ENCODE measurements at places on chromosomes 12 and 14.
A peak's percentile ranks its signal among the peaks of the same experiment; 100 is the strongest.

DNA sequence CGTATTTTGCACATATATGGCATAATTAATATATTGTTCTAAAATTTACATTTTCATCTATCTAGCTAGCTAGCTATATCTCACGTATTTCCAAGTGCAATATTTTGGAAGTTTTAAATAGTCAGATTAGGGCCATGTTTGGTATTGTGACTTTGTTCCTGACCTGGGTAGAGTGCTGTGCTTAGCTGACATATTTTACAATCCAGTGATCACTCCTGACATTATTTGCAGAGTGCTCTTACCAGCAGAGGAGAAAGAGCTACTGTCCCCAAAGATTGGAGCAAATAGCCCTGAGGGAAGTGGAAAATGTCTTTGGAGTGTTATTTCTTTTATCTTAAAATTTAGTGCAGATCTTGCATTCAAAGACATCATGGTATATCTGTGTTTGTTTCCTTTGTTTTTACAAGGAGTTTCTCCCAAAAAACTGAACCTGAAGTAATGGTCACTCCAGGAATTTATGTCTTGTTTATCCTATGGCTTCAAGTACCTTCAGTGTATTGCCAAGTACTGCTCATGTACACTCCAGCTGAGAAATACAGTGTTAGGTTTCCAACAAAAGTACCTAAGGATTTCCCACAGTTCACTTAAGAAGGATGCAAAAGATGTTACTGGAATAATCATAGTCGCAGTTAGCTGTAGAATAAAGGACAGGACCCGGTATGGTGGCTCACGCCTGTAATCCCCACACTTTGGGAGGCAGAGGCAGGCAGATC, 49.4 kb upstream of the PSMA6 start:
- DNase-seq, result no peak

GRCh38 chr14:51307551-51307950, 67.5 kb downstream of the TMX1 start:
- no peak for DNase-seq

DNA sequence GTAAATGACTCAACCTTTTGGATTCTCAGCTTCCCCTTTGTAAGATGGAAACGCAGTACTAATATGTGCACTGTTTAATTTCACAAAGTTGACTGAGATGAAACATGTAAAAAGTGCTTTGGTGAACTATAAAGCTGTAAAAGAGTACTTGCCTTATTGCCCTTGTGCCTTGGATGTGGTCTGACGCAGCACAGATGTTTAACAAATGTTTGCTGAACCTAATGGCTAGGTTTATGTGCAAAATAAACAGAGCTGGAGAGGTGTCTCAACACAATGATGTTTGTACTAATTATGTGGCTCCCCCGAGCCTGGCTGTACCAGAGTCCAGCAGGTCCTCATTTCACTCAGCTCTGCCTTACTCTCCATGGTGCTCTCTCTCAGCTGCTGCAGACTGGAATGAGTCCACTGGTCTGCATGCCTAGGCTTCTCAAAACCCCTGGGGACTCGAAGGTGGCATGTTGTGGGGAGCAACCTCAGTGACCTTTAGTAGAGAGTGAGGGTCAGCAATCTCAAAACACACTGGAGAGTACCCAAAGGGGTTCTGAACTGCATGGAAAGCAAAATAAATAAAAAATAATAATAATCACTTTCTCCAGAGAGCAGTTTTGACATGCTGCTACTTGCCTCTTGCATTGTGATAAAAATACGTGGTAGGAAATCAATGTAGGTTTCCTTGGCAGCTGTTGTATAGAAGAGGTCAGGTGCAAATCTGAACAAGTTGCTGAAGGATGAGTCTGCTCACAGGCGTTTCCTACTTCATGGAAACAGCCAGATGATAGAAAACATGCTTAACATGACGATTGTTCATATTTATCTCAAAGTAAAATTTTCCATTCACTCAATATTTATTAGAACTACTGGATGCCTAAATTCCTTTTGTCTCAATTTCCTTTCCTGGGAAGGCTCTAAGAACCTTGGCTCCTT, 8.5 kb upstream of the AMIGO2 start:
- DNase-seq, result peak; percentile 72

DNA sequence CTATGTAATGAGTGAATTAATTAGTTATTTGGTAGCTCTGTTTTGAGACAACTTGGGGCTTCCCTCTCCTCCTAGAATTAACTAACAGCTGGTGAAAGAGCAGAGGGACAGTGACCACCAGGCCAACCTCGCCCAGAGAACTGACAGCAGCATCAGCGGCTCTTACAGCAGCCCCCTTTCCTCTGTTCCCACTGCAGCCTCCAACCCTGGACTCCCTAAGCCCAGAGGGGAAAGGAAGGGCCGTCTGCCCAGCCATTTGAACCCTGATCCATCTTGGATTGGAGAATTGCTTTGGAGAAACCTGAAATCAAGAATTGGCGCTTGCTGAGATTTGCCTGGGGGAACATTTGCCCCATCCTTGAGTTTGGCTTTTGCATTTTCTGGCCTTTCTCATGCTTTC, 45.5 kb downstream of the B4GALNT3 start:
- DNase-seq, result no peak

- no peak for DNase-seq
Measured at GRCh38 chr14:89533766-89534165, 116.7 kb upstream of the FOXN3 start.

DNA sequence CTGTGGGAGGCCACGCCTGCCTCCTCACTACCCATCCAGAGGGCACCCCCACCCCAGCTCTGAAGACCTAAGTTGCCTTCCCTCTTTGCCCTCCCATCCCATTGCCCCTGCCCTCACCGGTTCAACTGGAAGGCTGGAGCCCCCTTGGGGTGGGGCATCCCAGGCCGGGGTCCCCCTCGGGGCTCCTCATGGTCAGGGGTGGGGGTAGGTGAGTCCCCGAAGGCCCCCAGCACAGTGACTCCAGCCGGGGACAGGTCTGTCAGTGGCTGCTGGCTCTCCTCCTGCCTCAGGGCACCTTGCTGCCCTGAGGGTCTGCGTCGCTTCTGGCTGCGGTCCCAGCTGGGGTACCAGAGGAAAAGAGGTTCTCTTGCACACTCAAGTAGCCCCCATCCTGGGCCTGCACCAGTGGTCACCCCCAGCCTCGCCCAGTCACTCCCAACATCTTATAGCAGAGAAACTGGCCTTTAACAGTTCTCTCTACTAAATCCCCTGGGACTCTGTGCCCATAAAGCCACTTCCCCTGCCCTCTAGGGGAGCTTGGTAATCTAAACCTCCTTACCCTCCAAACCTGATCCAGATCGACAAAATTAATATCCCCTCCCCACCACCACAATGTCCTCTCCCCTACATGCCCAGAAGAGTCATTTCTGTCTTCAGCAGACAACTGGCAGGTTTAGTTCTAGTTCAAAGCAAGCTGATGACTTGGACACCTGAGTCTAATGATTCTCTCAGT, 5.1 kb downstream of the PIANP start:
- DNase-seq, result no peak

DNA sequence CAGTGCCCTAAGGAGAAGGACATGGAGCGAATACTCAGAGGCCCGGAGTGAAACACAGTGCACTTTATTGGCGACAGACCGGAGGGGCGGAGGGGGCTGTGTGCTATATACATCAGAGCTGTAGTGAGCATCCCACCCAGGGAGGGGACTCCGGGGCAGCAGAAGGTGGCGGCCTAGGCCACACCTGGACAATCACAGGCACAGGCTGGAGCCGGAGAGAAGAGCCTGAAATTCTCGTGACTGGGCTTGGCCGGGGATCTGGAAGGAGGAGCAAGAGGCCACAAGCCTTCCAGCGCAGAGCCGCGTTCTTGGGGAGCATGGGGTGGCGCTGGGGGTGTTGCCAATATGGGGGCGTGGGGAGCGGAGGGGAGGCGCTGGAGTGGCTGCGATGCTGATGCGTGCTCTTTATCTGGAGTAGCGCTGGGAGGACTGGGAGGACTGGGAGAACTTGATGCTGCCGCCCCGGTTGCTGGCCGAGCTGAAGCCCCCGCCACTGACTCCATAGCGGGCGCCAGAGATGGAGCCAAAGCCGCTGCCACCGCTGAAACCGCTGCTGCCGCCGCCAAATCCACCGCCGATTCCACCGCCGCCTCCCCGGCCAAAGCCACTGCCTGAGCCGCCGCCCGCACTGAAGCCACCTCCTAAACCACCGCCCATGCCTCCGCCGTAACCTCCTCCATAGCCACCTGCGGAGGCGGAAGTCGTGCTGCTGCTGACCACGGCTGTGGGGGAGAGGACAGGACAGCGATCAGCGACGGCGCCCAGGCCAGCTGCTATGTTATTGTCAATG, 6.1 kb downstream of the KRT3 start:
- DNase-seq, result no peak

DNA sequence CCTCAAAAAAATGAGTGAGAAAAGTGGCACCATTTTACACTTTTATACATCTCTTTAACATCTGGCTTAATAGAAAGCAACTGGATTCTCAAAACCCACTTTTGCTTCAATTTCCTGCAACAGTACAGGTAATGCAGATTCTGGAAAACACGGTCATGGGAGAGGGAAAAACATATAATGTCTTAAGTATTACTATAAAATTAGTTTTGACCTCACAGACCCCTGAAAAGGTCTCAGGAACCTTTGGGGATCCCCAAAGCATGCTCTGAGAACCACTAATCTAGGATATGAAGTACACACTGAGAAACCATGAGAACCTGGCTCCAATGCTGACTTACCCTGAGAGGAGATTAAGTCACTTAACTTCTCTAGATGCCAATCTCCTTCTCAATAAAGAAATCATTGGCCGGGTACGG, 64.7 kb downstream of the PPP2R5E start:
- no peak for DNase-seq

DNA sequence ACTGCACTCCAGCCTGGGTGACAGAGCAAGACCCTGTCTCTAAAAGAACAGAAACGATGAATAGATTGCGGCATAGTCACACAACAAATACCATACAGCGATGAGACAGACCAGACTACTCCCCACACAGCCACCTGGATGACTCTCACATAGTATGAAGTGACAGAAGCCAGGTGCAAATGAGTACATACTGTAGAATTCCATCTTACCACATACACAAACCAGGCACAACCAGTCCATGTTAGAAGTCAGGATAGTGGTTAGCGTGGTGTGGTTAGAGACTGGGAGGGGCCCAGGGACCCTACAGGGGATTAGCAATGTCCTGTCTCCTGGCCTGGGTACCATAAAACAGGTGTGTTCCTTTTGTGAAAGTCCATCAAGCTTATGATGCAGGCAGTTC, 53.8 kb downstream of the FAM222A start:
- DNase-seq, result no peak

DNA sequence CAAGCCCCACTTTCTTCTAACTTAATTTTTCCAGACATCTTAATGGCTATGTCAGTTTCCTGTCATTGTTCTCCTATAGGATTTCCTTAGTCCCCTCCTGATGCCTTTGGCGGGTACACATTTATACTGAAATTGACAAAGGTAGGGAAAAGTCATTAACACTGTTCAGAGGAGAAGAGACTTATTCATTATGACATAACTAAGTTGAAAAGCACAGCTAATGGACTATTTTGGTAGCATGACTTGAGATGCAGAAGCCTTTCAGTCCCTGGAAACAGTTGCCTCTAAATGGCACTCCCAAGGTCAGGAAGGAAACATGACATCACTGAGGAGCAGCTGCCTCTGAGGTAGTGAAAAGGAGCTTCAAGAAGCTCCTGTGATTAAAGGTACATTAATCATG, 317.5 kb upstream of the KITLG start:
- DNase-seq, result peak; percentile 41

DNA sequence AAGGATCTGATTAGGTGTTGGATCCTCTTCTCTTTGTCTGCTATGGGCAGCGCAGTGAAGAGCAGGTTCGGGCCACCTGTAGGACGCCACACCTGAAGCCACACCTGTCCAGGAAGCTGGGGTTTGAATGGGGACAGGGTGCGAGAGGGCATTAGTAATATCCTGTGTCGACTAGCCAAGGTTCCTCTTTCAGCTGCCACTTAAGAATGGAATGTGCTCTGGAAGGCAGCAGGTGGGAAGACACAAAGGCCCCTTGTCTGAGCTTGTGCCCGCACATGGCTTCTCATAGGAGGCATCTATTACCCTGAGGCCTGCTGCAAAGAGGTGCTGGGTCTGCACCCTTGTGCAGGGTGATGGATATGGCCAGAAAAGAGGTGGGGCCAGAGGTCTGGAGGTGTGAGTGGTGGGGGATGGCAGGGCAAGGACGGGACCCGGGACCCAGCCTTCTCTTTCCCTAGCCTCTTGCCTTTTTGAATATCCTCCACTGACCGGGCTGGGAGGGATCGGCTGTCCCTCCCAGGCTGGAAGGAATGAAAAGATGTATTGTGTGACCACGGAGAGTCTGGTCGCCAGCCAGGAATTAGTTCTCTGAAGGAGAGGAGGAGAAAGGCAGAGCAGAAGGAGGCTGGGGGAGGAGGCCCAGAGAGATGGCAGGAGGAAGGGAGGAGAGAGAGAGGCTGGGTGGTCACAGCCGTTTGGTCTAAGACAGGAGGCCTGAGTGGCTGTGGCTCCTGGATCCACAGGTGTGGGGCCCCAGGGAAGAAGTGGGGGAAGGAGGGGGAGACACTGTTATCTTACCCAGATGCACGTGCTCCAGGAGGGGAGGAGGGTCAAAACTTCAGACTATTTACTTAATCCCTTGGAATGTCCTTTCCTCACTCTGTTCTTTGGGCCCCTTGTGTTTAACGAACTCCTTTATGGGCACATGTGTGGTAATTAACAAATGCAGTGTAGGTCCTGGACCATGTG, 101.5 kb downstream of the SMOC1 start:
- DNase-seq, result no peak

DNA sequence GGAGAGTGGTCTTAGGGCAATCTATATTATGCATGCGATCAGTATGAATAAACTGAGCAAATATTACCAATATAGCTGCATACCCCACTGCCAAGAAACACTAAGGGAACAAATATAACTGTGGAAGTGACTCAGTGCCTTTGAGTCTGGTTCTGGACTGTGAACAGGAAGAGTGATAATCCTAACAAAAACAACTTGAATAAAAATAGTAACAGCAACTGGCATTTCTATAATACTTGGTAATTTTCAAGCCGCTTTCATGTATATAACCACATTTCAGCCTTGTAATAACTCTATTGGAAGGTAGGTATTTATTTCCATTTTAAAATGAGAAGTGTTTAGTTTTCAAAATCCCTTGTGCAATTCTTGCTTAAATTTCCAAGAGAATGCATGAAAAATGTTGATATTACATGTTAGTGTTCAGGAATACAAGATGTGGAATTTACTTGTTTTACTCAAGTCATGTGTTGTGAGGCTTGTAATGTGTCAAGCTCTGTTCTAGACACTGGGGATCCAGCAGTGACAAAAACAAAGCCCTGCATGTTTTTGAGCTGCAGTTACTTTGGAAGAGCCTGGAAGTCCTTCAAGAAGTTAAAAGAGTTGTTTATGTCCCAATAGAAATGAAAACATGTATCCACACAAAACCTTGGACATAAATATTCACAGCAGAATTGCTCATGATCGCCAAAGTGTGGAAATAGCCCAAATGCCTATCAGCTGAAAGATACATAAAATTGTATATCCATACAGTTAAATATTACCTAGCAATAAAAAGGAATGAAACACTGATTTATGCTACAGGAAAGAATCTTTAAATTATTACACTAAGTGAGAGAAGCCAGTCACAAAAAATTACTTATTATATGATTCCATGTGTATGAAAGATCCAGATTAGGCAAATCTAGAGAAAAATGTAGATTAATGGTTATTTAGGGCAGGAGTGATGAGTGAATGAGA, 338.1 kb upstream of the TMEM132C start:
- no peak for DNase-seq

Measured in cardiac fibroblast (primary cell).